ENCODE measurements at places on chromosomes 1 and 21.

DNA sequence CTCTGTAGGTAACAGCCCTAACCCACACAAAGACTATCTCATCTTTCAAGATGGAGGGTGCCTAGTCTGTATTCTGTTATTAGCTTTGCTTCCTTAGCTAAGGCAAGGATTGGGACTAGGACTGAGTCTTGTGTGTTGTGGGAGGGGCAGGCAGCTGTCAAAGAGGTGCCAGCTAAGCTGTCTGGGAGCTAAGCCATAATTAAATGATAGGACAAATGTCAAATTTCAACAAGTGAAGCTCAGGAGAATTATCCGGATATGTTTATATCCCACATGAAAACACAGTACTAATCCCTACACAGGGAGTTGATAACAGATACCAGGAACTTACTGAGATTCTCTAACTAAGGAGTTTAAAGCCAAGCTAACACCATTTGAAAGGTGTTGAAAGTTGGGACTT is 70.5 kb upstream of the NGF start:
- no peak for DNase-seq

- no peak for DNase-seq
Measured at GRCh38 chr21:34840693-34841092, 171.9 kb downstream of the CLIC6 start.

- no peak for DNase-seq
Measured at GRCh38 chr1:88648706-88649105, 35.4 kb upstream of the PKN2 start.

- no peak for DNase-seq
Measured at GRCh38 chr1:153403421-153404085, 12.7 kb upstream of the S100A8 start.

DNA sequence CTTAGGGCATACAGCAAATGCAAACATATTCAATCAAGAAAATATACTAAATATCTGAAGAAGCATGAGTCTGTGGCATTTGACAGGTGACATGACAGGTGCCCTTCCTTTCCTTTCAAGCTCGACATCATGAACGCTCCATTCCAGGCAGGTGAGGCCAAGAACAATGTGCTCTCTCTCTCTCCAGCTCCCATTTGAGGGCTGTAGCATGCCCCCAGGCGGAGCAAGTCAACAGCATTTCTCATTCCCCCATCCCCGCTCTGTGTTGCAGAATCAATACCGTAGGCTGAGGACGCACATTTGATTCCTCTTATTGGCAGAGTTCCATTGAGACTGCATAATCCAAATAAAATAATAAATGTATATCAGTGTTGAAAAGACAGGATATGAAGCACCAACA is 24.6 kb upstream of the PLPPR4 start:
- no peak for DNase-seq

DNA sequence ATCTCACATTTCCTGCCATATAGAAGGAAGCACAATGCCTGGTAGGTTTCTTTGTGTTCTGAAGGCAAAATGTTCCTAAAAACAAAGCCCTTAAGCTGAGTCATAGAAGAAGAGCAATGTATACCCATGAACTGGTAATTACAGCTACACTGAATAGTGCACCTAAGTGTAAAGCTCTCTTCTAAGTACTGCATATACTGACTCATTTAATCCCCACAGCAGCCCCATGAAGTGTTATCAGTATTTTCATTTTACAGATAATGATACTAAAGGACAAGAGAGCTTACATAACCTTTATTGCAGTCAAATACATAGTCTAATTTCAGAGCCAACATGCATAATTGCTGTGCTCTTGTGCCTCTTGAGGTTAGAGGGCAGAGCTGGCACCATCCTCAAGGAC is 239.9 kb downstream of the DPYD start:
- DNase-seq: no peak

DNA sequence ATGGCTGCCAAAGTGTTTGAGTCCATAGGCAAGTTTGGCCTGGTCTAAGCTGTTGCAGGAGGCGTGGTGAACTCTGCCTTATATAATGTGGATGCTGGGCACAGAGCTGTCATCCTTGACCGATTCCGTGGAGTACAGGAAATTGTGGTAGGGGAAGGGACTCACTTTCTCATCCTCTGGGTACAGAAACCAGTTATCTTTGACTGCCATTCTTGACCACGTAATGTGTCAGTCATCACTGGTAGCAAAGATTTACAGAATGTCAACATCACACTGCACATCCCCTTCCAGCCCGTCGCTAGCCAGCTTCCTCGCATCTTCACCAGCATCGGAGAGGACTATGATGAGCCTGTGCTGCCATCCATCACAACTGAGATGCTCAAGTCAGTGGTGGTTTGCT is 215.8 kb upstream of the JUN start:
- no peak for DNase-seq

DNA sequence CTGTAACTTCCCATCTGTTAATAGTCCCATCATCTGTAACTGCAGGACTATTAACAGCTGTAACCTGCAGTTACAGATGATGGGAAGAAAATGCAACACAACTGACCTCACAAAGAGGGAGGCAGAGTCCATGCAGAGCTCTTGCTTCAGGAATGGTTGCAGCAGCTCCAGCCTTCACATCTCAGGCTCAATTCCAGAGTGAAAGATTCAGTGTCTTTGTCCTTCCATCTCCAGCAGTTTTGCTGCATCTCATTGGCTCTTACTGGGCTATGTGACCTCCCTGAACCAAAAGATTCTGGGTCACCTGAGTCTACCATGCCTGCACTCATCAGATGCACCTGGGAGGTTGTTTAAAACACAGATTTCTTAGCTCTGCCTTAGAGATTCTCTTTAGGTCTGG is 686.7 kb downstream of the MATN1 start:
- no peak for DNase-seq

GRCh38 chr1:205488074-205488723 is 16.3 kb upstream of the CDK18 start:
- peak; percentile 78 for DNase-seq

DNA sequence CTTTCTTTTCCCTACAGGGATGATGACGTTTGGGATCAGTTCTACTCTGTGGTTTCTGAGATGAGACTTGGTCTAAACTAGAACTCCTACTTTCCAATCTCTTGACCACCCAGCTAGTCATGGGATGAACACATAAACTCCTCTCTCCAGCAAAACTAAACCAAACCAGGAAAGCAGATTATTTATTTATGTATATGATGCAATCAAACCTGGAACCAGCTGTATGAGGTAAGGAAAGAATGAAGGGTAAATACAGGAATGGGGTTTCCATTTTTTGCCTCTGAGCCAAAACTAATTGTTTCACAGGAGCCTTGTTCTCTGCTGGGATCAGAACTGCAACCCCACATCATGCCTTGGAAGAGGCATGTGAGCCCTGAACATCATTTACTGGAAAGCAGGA is 3.3 kb upstream of the AGT start:
- no peak for DNase-seq

DNA sequence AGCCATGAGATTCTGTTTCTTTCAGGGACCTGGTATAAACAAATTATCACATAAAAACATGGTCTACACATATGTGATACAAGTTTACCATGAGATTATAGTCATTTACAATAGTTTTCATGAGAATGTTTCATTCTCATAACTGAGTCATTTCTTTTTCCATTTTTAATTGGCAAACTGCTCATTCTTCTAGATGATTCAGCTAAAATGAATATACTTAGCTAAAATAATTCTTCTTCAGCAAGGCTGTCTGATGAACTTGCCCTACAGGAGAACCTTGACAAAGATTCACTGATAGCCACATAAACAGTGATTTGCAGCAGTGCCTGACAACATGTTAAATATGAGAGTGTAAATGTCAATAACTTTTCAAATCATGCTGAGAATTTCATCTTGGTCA is 253.2 kb downstream of the FMN2 start:
- no peak for DNase-seq

GRCh38 chr1:226003502-226004170 is 4.5 kb upstream of the SDE2 start:
- DNase-seq: no peak

GRCh38 chr1:245322673-245323072 is 167.9 kb downstream of the KIF26B start:
- no peak for DNase-seq

GRCh38 chr1:20936216-20936615 is 149.1 kb upstream of the HP1BP3 start:
- no peak for DNase-seq

GRCh38 chr1:51218570-51218969 is 17.5 kb upstream of the RNF11 start:
- no peak for DNase-seq

DNA sequence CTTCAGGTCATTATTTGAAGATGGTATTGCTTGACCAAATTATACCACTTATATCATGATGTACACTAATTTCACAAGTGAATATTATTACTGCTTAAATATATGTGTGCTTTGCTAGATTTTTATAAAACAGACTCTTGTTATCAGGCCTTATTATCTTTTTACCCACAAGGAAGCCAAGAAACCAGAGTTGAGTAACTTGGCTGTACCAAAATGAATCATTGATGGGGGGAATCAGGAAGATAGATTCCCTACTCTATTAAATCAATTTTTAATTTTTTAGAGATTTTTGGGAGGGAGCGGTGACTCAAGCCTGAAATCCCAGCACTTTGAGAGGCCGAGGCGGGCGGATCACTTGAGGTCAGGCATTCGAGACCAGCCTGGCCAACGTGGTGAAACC is 16.0 kb upstream of the SCCPDH start:
- no peak for DNase-seq

DNA sequence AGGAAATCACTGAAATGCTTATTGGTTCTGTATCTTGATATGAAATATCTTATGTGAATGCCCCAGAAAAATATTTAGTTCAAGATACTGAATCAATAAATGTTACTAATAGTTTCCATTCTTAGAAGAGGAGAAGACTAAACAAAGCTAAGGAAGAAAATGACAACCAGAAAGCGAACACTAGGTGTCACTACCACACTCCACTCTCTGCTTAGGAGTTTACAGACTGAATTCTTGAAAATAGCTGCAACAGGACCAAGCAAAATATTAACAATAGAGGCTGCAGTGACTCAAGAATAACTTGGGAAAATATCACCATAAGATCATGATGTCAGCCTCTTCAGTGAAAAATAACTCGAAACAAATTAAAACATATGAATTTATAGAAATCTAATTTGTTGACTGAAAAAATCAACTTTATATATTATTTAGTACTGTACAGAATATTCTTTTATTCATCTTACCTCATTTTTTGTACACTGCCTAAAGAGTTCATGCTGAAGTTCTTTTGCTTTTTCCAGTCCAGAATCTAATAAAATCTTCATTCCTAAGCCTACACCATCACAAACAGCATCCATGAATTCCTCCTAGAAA is 61.6 kb downstream of the KIF14 start:
- DNase-seq: peak; percentile 45

DNA sequence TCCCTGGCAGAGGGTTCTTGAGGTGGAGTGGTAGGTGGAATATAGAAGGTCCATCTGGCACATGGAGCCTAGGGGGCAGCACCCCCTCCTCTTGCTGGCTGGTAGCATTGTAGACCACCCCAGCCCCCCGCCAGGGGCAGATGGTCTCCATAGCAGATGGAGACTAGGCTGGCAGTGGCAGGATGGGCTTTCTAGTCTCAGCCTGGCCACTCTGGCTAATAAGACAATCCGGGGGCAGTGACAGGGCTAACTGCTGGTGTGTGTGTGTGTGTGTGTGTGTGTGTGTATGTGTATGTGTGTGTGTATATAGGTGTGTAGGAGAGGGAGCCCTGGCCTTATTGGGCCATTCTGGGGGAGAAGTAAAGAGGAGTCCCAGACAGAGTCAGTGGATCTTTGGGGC is 16.1 kb downstream of the UTP11 start:
- DNase-seq: no peak

DNA sequence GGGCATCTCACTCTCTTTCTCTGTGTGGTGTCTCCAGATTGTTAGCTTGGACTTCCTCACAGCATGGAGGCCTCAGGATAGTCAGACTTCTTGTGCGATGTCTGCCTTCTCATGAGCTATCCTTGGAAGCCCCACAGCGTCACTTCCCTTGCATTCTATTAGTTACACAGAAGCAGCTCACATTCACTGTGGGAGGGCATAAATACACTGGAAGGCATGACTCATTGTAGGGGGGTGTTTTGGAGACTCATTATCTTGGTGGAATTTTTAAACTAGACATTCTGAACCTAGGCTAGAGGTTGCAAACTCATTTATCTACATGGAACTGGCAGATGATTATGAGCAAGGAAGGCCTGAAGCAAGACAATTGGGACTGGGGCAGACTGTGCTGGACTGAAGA is 21.4 kb upstream of the FASLG start:
- DNase-seq: no peak

- DNase-seq: peak; percentile 28
Measured at GRCh38 chr1:67300561-67300960, 7.1 kb upstream of the IL12RB2 start.

All from lung (tissue), 17 donors.